GM12892 (cell line): ENCODE measurements at places on chromosomes 12 and 14.

GRCh38 chr14:93727039-93727740 lies 61.1 kb downstream of the PRIMA1 start:
- no peak for DNase-seq

GRCh38 chr14:101705733-101706508 lies 55.6 kb upstream of the PPP2R5C start:
- no peak for DNase-seq

GRCh38 chr12:71865757-71866536 lies 26.4 kb downstream of the TBC1D15 start:
- DNase-seq, result no peak

DNA sequence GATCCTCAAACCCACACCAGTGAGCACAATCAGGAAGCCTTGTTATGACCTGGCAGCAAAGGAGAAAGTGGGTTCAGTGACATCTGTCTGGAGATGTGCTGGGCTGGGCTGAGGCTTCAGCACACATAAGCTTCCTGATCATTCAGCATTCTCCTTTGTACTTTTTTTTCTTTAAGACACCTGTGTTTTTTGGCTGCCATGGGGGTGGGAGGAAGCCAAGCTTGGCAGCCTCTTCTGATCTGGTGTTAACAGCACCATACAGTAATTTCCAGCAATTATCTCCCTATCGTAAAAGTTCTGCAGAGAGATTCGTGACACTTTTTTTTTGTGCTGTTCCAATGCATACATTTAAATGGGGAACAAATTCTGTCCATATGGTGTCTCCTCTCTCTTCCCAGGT lies 38.9 kb upstream of the RASSF3 start:
- DNase-seq, result no peak

- DNase-seq, result no peak
Measured at GRCh38 chr12:45435945-45436710, 220.2 kb downstream of the ANO6 start.

DNA sequence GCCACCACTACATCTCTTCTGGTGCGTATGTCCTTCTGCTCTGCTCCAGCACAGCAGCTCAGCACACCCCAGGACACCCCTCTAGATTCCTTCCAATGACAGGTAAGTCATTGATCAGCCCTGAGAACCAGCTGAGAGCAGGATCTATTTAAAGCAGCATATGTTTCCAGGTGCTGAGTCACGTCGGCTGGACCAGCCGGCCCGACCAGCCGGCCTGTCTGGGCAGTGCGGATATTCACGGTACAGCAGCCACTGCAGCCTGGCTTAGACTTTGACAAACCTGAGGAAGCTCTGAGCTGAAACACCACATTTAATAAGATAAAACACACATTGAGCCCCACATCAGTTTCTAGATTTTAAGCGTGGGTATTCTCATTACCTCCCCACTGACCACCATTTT lies 31.8 kb upstream of the RPH3A start:
- DNase-seq, result no peak

GRCh38 chr12:40769846-40770245 lies 77.6 kb downstream of the CNTN1 start:
- DNase-seq, result no peak

DNA sequence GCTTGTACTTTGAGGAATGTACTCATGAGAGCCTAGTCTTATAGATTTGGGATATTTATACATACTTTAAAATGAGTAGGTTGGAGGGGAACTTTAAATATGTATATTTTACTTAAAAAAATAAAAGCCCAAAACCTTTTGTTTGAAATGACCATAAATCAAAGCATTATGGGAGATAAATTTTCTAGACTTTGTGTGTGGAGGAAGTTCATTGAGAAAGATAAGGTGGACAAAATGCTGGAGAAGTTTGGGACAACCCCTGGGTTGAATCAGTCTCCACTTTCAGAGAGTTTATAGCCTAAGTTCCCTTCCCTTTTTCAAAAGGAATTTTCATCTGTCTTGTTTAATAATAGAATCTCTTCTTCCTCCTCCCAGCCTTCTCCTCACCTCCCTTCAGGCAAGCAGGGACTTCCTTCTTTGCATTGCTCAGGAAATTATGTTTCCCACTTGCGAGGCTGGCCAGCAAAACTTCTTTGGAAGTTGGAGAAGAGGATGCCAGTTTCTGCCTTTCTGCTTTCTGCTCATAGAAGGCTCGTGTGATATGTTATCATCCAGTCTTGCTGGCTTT lies 54.2 kb downstream of the CHST11 start:
- DNase-seq, result no peak

GRCh38 chr14:55238019-55238680 lies 33.1 kb upstream of the FBXO34 start:
- no peak for DNase-seq

DNA sequence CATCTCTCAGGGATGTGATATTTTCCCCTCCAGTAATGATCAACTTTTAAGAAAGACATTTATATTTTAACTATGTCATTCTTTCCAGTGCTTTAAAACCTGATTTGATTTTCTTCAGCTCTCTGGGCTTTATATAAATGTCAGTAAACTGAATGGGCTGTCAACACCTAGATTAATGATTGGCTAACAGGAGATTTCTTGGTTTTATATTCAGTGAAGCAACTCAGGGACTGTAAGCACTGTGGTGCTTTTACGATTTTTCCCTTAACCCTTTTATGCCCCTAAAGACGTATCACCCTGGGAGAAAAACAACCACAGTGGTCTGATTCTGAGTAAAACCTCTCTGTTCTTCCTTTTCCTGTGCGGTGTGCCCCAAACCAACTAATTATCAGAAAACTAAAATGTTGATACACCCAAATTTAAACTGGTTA lies 38.0 kb downstream of the PTGER2 start:
- DNase-seq, result no peak
